ENCODE measurements at places on chromosomes 7 and 10. TPM values are rescaled to one million over a fixed set of nuclear protein-coding genes. Genes with fewer than 3 reads are reported as not detected.

Gene ADARB2
- not detected for total RNA-seq

Gene RNF32
- total RNA-seq = 2.8 TPM

Gene CLCN1
- total RNA-seq = not detected

Gene AP1S1
- 306 TPM for total RNA-seq

Gene FAM13C
- total RNA-seq = not detected

Gene SLC13A1
- total RNA-seq = not detected

Gene UTF1
- total RNA-seq = not detected

Gene WIPF3
- not detected for total RNA-seq

Gene PCLO
- 2.9 TPM for total RNA-seq

Gene OSBPL3
- 22.5 TPM for total RNA-seq

Gene ZNF727
- total RNA-seq = not detected

Gene AKR1E2
- 6.4 TPM for total RNA-seq

Gene CCDC71L
- total RNA-seq = 181 TPM

Gene PON1
- total RNA-seq = not detected

Gene NUDT13
- total RNA-seq = 1.2 TPM

Gene CPXM2
- not detected for total RNA-seq

Gene PBLD
- total RNA-seq = 2.9 TPM

Gene CALML5
- total RNA-seq = not detected

Gene ELMO1
- total RNA-seq = not detected

Gene IKZF1
- not detected for total RNA-seq

Gene GSTO2
- 7.1 TPM for total RNA-seq

Gene NEURL1
- not detected for total RNA-seq

Gene RNLS
- 36.5 TPM for total RNA-seq

Gene LRGUK
- not detected for total RNA-seq

Gene TMEM213
- not detected for total RNA-seq

Gene MBL2
- total RNA-seq = not detected

Gene BRAF
- 12.2 TPM for total RNA-seq

Gene KNDC1
- 0.58 TPM for total RNA-seq

Gene ZNF277
- 25.5 TPM for total RNA-seq

Gene FAM25A
- total RNA-seq = not detected

Gene CALHM3
- not detected for total RNA-seq

Gene ANTXRL
- total RNA-seq = not detected

Gene TECTB
- total RNA-seq = not detected

Gene OR2A42
- total RNA-seq = not detected

Gene PDGFA
- total RNA-seq = 10.4 TPM

Gene MTERF1
- 6.3 TPM for total RNA-seq

Gene TDRD1
- not detected for total RNA-seq

Gene CCDC126
- 5.2 TPM for total RNA-seq

Gene RASSF4
- 6.6 TPM for total RNA-seq

Gene LMTK2
- 3.5 TPM for total RNA-seq

Gene AKR1C3
- 7.4 TPM for total RNA-seq

Gene DNAJC2
- 7.5 TPM for total RNA-seq

Gene KCNH2
- total RNA-seq = 8.7 TPM

Gene BMPER
- 0.35 TPM for total RNA-seq

Gene CCL24
- not detected for total RNA-seq

Gene RBP3
- under 0.01 TPM for total RNA-seq

Gene AMZ1
- total RNA-seq = 1.7 TPM

Gene PRPS1L1
- total RNA-seq = not detected

Gene OR6B1
- not detected for total RNA-seq

Gene GPC2
- total RNA-seq = 0.18 TPM

Gene MYL7
- total RNA-seq = not detected

All from myometrial cell (primary cell).